Fibroblast of villous mesenchyme (primary cell): ENCODE measurements at places on chromosomes 13 and 19. TPM values are rescaled to one million over a fixed set of nuclear protein-coding genes. Genes with fewer than 3 reads are reported as not detected.

GRCh38 chr19:15945301-15945700 lies 3.5 kb upstream of the OR10H4 start:
- DNase-seq = no peak

DNA sequence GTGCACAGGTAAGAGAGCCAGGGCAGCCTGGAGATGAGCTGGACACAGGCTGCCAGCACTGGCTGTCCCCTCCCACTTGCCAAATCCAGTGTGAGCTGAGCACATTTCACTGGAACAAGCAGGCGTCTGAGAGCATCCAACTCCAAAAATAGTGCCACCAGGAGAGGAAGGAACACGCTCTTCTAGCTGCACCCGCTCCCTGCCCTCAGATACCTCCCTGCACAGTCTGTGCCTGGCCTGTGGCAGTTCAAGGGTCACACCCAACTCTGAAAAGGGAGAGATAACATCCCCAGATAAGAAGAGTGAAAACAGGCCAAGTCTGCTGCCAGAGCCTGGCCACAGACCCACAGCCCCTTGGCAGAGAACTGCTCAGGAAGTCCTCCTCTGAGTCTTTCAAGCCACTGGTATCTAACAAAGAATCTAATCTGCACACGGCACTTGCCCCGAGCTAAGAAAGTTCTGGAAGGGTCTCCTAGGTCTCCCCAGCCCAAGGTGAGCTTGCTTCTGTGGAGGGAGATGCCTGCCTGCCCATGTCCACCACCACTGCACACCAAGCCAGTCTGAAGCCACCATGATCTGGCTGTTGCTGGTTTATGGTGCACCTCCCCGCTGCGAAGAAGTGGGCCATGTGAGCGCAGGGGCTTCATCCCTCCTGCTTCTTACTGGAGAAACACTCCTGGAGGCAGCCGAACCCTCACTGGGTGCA lies 14.7 kb downstream of the ELL start:
- peak; percentile 37 for DNase-seq

DNA sequence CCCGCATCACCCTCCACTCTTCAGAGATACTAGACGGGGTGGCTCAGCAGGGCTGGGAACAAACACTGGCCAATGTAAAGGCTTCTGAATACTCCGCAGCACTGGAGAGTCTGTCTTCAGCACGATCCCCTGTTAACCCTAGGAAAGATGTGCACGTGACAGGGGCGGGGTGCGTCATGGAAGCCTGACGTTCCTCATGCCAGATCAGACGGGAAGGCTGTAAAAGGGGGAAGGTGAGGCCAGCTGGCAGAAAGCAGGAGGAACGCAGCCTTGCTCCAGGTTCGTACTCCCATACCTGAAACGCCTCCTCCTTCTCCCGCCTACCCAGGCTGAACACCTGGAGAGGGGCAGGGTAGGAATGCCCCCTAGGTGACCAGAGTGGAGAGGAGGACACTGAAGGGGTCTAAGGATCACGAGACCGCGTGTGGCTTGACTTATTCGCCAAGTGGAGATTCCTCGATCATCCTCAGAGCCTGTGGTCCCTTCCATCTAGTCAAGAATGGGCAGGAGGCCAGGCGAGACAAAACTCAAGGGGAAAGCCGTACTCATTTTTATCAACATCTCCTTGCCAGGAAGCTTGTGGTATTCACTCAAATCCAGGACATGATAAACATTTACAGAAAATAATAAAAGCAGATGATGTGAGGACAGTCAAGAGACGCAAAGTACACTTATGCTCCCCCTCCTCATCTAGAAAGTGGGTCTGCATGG lies 18.2 kb upstream of the FFAR2 start:
- DNase-seq = no peak

- DNase-seq = no peak
These were observed 8.4 kb downstream of the CEACAM21 start for GRCh38 chr19:41584260-41584810.

GRCh38 chr13:84567848-84568247 lies 685.6 kb upstream of the SLITRK1 start:
- DNase-seq = no peak

- DNase-seq = peak; percentile 79
These were observed 547 bp downstream of the ABCC4 start for GRCh38 chr13:95300625-95301182.

- DNase-seq = no peak
These were observed at the start of gene GIPR for GRCh38 chr19:45667620-45668341. Gene GIPR, plus strand, starts transcription at chr19:45668221. Its CDS starts 1,300 bp downstream, at chr19:45669521.

DNA sequence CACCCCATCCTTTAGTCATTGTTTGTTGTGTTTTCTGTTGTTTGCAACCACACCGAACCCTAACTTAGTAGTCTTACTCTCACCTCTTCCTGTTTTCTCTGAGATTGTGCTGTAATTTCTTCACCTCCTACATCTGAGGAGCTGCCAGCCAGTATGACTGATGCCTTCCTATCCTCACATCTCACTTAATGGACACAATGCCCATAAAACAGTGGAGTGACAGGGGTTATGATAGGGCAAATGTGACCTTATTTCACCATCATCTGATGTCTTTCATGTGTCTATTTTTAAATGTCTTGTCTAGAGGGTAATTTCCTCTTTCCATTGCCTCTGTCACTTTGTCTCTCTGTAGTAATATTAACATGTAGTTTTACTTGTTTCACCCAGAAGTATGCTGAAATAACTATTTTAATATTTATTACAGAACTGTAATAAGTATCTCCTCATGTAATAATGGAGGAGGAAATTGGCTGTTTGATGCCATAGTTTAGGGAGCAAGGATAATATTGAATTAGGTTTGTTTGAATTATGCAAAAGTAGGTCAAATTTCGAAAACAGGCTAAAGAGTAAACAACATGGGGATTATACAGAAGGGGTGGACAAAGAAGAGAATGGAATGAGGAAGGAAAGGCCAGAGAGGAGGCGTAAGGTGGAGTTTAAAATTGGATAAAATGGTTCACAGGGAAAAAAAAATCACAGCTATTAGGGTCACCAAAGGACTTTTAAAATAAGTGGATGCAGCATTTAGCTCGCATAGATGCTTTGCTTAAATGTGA lies 103.5 kb upstream of the SPRY2 start:
- DNase-seq = no peak

DNA sequence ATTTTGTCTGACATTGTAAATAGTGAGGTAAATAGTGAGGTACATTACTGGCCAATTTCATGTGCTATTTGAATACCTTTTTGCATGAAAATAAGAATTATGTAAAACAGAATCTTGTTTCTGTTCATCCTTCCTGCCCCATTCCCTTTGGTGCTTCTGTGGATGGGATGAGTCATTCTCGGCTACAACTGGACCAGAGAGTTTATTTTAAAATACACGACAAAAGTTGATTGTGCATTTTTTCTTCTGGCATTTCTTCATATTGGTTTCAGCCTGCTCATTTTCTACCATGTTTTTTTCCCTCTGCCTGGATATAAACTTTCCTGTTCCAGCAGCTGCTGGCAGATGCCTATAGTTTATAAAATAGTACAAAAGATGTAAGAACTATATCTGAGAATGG lies 107.5 kb downstream of the CYSLTR2 start:
- DNase-seq = no peak

The PALM gene
- 0.32 and 1.7 TPM in 2 replicates for total RNA-seq

The CD209 gene
- total RNA-seq = not detected in 2 replicates

The ZNF99 gene
- not detected in 2 replicates for total RNA-seq

The NTF4 gene
- not detected in 2 replicates for total RNA-seq
